ENCODE measurements at places on chromosomes 3 and 15.

- DNase-seq, result no peak
Measured at GRCh38 chr15:77611767-77612166, 20.9 kb downstream of the LINGO1 start.

DNA sequence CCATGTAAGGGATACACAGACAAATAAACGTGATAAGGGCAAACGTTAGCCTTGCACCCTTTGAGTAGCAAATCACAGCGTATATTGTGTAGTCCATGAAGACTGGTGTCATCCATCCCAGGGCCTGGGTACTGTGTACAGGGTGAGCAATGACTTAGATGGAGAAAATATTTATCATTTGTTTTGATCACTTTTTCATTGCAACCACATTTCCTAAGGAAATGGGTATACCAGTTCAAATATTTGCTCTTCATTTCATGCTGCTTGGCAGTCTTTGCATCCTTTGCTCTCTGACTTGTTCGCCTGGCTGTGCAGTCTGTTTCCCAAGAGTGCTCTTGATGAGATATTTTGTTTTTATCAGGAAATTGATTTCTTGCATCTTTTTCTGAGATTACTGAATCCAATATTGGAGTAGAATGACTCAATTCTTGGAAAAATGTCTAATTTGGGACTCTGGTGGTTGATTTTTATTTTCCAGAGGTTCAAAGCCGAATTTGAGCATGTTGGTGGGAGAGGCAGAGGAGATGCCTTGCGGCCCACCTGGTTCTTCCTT is 424.6 kb upstream of the SEMA6D start:
- no peak for DNase-seq

DNA sequence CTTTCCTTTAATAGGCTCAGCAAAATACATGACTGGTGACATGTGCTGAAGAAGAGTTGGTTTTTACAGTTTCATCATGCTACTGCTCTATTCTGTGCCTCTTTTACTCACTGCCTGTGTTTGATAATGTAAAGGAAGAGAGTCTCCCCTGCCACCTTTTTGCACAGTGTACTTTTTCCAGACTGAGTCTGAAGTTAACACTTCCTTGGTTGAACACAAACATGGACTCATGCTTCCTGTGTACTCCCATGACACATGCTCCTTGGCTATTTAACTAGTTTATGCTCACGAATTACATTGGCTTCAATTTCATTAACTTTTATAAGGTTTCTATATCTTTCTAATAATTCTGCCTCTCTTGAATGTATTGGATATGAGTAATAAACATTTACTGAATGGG is 396.1 kb downstream of the VGLL3 start:
- no peak for DNase-seq

- DNase-seq, result no peak
Measured at GRCh38 chr15:70998319-70998718, 105.7 kb downstream of the LRRC49 start.

GRCh38 chr3:23341147-23341838 is 138.2 kb downstream of the UBE2E2 start:
- DNase-seq, result no peak

- no peak for DNase-seq
Measured at GRCh38 chr3:82080261-82080660, 318.8 kb upstream of the GBE1 start.

- no peak for DNase-seq
Measured at GRCh38 chr3:100650651-100651619, 41.5 kb downstream of the ADGRG7 start.

- DNase-seq, result no peak
Measured at GRCh38 chr3:50203809-50204803, 965 bp upstream of the SLC38A3 start.

GRCh38 chr3:64080616-64081234 is 57.4 kb upstream of the PSMD6 start:
- DNase-seq, result no peak

DNA sequence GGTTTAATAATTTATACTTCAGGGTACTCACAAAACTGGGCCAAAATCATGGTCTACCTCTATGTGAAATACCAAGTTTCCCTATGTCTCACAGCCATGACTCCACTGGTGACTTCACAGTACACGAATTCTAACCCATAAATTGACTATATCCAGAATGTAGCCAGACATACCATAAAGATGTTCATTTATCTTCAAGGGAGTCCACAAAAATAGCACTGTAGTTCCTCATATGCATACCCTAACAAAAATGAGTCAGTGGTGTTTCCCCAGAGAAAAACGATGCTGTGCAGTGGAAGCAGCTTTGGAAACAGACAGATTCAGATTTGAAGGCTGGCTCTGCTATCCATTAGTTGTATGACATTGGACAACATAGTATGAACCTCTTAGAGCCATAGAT is 438.8 kb downstream of the FHIT start:
- DNase-seq, result no peak

DNA sequence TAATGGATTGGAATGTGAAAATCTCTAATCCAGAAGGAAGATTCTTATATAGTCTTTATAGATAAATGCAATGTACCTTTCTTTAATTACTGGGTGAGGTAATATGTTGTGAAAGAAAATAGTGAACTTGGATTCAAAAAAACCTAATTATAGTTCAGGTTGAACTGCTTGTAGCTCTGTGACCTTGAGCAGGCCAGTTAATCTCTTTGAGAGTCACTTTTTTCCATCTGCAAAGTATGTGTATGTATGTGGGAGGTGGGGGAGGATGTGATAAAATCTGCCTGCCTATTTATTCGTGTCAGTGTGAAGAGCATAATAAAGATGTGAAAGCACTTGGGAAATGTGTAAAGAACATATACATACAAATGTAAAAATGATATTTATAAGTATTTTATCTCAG is 34.4 kb downstream of the GLCE start:
- no peak for DNase-seq

- DNase-seq, result no peak
Measured at GRCh38 chr15:51006336-51006985, 88.2 kb downstream of the TNFAIP8L3 start.

DNA sequence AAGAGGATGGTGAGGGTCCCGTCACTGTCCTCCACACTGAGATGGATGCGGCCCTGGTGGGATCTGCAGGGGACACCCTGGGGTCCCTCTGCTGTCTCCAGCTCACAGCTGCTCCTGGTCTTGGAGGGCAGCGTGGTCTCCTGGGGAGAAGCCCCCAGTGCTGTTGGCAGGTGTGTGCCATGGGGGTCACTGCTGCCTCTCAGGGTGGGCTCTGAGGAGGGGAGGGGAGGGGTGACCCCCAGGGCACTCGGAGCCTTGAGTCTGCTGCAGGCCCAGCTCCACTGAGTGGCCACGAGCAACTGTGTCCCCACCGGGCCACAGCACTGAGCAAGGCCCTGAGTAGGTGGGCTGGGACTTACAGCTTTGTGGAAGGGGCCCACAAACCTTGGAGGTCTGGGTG is 34.7 kb downstream of the KLHL25 start:
- DNase-seq, result no peak

DNA sequence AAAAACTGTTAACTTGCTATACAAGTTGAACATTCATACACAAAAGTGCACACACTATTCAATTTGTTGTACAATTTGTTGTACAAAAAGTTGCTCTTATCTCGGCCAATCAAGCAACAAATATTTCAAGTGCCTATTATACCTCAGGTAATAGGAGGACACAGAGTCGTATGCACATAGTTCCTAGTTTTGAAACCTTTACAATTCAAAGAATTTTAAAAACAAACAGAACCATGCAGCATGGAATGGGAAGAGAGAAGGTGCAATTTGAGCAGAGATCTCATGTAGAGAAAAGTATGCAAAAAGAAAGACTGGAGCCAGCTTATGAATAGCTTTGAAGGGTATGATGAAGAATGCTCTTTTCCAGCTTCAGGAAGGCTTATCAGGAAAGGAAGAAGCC is 46.5 kb upstream of the ARPP19 start:
- DNase-seq, result no peak

GRCh38 chr3:184004476-184004875 is 13.2 kb downstream of the ABCC5 start:
- DNase-seq, result no peak

- DNase-seq, result no peak
Measured at GRCh38 chr3:39712413-39713048, 96.9 kb upstream of the MYRIP start.

GRCh38 chr3:10599017-10599416 is 93.6 kb upstream of the ATP2B2 start:
- no peak for DNase-seq

DNA sequence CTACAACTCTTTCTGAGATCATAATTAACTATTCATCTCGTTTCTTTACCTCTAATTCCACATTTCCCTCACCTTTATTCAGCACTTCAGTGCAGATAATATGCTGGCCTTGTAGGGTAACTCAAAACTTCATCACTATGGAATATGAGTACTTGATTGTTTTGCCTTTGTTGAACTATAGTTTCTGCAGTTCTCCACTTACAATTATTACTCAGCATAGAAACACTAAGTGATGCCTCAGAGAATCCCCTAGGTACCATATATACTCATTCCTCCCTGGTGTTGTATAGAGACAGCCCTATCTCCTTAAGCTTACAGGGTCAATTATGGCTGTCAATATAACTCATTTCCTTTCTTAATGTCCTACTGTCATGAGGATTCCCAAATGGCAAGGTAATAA is 380.6 kb upstream of the RBMS3 start:
- no peak for DNase-seq

DNA sequence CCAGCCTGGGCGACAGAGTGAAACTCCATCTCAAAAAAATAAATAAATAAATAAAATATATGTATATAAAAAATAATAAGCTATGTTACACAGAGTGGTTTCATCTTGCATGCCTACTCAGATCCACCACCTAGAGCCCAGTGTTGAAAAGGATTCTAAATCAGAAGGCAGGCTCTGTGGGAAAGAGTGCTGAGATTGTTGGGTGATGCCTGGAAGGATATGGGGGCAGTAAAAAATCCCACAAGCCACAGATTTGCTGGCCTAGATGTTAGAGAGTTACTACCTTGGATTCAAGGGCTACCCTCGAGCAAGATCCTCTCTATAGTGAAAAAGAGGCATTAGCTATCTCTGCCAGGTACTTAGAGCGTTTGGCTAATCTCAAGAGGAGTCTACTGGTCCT is 144.3 kb downstream of the STAC start:
- no peak for DNase-seq

GRCh38 chr3:106348139-106348690 is 479.4 kb upstream of the CBLB start:
- no peak for DNase-seq

DNA sequence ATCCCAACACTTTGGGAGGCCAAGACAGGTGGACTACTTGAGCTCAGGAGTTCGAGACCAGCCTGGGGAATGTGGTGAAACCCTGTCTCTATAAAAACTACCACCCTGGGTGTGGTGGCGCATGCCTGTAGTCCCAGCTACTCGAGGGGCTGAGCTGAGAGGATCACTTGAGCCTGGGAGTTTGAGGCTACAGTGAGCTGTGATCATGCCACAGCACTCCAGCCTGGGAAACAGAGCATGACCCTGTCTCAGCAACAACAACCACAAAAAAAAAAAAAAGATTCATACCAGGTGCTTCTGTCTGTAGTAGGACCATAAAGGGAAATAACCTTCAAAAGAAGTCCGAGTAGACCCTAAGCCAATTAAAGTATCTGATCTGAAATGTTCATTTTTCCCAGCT is 94.5 kb downstream of the SERPINI1 start:
- DNase-seq, result no peak

DNA sequence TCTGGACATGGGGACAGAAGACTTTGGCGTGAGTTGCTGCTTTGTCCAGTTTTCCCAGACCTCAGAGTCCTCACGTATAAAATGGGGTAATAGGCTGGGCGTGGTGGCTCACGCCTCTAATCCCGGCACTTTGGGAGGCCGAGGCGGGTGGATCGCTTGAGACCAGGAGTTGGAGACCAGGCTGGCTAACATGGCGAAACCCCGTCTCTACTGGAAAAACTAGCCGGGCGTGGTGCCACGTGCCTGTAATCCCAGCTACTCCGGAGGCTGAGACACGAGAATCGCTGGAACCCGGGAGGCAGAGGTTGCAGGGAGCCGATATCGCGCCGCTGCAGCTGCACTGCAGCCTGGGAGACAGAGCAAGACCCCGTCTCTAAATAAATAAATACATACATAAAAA is 22.7 kb upstream of the IGF1R start:
- DNase-seq, result no peak

GRCh38 chr15:38945551-38946298 is 381.1 kb upstream of the RASGRP1 start:
- no peak for DNase-seq

DNA sequence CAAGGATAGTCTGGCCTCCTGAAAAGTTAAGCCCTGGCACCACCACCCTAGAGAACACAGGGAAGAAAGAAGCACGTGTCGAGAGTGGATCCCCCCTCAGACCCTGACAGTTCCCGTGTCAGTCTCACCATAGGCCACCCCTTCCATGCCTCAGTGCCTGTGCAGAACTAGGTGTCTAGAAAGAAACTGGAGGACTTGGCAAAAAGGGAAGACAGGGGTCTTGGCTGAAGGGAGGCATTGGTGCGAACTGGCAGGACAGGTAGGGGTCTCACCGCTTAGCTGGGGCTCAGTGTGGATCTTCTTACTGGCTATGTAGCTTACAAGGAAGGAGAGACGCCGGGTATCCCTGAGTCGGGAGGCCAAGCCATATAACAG is 518 bp downstream of the QARS1 start:
- DNase-seq, result no peak

DNA sequence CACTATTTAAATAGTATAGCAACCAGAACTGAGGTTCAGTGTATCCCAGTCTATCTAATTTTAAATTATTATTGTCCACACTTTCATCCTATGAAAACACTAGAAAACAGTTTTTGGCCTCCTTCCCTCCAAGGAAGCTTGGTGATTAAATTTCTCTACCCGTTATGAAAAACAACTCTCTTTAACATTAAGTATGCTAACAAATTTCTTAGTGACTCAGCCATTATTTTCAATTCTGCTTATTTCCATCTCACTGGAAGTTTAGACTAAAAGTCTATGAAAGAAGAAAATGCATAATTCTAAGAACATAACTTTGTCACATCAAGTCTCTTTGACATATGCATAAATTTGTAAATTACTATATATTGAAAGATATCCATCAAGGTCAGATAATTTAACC is 185.2 kb downstream of the NSUN3 start:
- DNase-seq, result no peak

DNA sequence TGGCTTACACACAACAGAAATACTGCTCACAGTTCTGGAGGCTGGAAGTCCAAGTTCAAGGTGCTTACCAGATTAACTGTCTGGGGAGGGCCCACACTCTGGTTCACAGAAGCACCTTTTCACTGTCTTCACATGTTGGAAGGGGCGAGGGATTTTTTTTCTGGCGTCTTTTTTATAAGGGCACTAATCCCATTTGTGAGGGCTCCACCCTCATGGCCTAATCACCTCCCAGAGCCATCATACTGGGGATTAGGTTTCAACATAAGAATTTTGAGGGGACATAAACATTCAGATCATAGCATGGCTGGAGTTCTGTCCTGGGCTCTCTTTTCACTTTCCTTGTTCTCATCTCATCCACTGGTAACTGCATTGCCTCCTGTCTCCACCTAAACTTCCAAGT is 63.5 kb downstream of the IGF1R start:
- DNase-seq, result no peak

Data from ecto neural progenitor cell (in vitro differentiated cells).